Inflammatory macrophage treated with lipopolysaccharide for 1 hour (primary cell): ENCODE measurements at places on chromosomes 5 and 9.
A peak's percentile ranks its signal among the peaks of the same experiment; 100 is the strongest.

DNA sequence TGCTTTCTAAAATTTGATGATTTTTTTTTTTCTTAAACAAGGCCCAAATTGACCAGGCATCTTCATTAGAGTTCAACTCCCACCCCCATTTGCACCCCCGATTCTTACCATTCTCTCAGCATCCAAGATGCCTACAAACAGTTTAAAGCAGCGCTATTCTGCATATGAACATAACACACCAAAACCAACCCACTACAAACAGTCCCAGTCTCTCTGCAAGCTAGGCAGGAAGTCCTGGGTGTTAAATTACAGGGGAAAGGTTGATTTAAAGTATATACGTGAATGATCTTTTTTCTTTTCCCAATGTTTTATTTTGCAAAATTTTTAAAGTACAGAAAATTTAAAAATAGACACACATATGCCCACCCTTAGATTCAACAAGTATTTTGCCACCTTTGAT lies 127.0 kb downstream of the ADAMTS12 start:
- no peak for DNase-seq

- DNase-seq: no peak
These were observed 116.5 kb downstream of the MVB12B start for GRCh38 chr9:126443144-126443543.

GRCh38 chr9:35267710-35268109 lies 105.9 kb downstream of the UNC13B start:
- no peak for DNase-seq

DNA sequence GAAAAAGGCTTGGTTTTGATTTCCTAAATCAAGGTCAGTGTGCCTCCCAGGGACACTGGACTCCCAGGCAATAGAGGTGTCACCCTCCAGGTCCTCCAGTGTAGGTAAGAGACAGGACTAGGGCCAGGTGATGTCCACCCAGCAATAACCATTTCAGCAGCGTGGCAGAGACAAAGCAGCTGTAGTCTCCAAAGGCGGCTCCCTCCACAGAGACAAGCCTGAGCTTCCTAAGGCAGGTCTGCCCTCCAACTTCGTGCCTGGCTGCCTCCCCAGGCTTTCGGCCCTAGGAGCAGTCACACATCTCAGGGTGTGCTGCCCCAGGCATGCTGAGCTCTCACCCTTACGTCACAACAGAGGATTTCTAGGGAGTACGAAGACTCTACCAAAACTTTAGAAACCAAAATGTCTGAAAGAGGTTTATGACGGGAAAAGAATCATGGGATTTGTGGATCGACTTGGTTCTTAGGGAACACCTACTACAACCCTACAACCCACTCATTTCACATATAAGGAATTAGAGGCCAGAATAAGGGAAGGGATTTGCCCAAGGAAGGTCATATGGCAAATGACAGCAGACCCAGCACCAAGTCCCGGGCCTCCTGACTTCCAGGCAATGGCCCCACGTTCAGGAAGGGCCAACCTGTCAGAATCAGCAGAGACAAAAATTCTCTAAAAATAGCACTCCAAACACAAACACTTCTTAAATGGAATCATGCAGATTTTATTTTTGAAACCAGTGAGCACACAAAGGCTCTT lies 105.5 kb downstream of the KLHL3 start:
- no peak for DNase-seq

GRCh38 chr5:60993875-60994571 lies 49.0 kb downstream of the NDUFAF2 start:
- no peak for DNase-seq

- no peak for DNase-seq
These were observed 1.5 kb upstream of the C5orf24 start for GRCh38 chr5:134844252-134844651.

GRCh38 chr5:140575309-140575708 lies 10.7 kb downstream of the SLC35A4 start:
- DNase-seq: peak; percentile 89

GRCh38 chr9:93365427-93366118 lies 85.9 kb upstream of the FAM120A start:
- no peak for DNase-seq

- DNase-seq: no peak
These were observed 245.8 kb upstream of the PCSK5 start for GRCh38 chr9:75644649-75645048.

DNA sequence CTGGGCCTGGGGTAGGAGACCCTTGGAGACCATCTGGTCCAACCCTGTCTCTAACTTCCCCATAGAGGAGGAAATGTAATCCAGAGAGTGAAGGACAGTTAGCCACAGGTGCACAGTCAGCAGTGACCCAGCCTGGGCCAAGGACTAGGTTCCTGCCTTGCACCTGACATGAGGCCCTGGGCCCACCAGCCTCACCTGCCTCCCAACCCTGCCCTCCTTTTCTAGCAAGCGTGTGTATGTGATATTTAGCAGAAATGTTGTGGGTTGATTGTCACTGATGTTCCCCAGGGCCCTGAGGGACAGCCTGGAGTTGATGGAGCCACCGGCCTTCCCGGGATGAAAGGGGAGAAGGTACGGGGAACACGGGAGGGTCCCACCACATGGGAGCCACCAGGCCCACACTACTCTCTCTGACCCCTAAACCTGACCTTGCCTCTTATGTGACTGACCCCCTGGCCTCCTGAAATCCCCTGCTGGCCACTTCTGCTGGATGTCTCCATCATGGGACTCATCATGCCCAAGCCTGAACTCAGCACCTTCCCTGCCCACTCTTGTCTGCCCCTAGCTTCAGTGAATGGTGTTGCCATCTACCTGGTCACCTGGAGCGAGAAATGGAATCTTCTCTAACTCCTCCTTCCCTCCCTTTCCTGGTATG lies 79.2 kb upstream of the TGFBR1 start:
- no peak for DNase-seq

DNA sequence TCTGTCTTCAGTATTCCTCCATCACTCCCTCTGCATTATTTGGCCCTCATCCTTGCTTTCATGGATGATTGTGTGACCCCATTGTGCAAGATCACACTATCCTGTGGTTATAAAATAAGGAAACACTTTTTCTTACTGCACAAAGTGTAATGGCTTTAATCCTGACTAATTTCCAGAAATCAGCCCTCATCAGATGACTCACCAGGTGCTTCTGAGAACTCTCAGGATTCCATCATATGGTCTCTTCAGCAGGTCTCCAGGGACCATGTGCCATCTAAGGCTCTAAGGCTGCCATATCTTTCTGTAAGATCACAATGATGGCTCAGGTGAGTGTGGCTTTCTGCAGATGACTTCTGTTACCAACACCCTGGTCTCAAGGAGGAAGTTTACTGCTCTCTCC lies 27.3 kb upstream of the FER start:
- peak; percentile 33 for DNase-seq

GRCh38 chr5:40066616-40067015 lies 613.1 kb upstream of the PTGER4 start:
- DNase-seq: no peak

DNA sequence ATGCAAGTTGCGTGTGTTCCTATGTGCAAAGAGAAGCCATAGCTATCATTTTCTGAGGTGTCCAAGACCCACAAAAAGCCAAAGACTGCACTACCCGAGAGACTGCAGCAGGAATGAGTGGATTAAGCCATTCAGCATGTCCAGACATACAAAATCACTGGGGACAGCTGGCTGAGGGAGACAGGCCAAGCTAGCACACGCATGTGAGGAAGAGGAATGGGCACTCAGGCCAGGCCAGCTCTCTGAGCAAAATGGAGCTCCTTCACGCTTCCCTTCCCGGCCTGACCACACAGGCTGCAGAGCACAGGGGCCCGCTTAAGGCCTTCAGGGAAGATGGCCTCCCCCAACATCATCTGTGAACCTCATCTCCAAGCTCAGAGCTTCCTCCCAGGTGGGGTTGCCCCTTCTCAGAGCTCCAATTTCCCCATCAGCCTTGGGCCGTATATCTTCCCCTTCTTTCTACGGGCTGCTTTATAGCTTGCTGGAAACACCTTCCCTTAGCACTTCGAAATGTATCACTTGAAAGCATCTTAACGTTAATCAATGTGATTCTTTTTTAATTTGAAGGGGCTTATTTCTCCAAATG lies 8.4 kb downstream of the DCANP1 start:
- no peak for DNase-seq

GRCh38 chr9:23731353-23731752 lies 94.7 kb downstream of the ELAVL2 start:
- DNase-seq: no peak

- no peak for DNase-seq
These were observed 16.4 kb upstream of the UBTD2 start for GRCh38 chr5:172299916-172300439.

DNA sequence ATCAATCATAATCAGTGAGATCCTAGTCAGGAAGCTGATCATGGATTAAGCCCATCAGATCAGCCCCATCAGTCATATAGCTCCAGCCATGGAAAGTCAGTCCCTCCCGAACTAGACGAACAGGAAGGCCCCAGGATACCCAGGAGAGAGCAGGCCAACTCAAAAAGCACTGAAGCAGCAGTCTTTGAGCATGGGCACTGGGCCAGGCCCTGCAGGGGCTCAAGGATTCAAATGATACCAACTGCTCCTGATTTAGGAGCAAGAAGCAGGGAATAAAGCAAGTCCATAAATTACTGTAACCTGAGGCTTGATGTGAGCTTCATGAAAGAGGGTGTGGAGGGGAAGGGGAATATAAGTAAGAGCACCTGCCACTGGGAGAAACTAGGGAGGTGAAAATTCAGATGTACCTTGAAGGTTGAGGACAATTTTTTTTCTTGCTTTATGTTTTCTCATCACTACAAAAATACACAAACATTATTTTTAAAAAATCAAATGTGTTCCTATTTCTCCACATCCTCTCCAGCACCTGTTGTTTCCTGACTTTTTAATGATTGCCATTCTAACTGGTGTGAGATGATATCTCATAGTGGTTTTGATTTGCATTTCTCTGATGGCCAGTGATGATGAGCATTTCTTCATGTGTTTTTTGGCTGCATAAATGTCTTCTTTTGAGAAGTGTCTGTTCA lies 115.2 kb downstream of the SIL1 start:
- no peak for DNase-seq

- no peak for DNase-seq
These were observed 142.3 kb downstream of the ROR2 start for GRCh38 chr9:91807643-91808246.

DNA sequence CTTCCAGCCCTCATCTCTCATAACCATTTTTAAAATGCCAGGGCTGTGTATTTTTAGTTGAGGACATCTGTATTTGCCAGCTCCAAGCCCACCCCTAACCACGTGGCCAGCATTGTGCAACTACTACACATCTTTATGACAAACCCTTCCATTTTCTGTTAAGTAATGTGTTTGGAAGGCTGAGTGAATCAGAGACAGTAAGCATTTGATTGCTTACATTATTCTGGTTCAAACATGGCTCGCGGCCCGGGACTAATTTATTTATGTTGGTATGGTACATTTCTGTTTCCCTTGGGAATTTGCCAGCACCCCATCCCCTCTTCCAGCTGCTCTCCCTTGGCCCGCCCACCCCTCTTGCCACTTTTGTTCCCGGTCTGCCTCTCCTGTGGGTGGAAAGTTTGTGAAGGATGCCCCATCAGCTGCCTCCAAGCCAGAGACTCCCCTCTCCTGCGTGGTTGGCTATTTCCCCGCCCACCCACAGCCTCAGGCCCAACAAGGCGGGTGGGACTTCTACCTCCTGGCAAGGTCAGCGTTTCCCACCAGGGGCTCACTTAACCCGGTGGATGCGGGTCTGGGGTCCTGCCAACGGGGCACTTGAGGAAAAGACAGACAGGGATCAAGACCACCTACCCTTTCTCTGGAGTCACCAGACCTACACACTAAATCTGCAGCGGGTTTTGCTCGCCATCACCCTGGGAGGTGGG lies 162.2 kb downstream of the HSD17B3 start:
- peak; percentile 25 for DNase-seq

DNA sequence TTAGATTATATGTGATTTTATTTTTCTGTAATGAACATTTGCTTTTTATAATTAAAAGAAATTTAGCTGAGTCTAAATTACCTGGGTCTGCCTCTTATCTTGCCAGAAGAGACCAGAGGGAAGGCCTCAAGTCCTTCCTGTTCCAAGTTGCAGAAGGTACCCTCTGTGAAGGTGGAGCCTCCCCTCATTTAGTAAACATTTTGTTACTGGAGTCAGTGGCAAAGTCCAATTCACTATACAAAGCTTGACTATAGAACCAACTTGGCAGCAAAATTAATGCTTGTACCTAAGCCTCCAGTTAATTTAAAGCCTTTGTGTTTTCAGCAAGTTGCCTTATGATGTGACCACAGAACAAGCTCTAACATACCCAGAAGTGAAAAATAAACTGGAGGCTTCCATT lies 42.8 kb upstream of the F2R start:
- no peak for DNase-seq

DNA sequence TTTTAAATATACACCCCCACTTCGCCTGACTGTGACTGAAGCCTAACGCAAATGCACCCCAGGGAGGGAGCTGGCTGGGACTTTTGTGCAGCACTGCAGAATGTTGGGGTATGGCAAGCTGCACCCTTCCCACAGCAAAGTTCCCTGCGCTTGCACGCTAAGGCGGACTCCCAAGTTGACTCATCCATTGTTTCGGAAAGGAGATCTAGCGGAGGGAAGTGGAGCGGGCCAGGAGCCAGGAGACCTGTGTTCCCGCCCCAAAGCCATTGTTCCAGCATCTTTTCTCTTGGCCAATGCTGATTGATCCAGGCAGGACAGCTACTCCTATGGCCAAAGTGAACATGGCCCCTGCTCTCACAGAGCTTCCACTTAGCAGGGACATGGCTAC lies 202.9 kb downstream of the AOPEP start:
- no peak for DNase-seq

GRCh38 chr9:92480291-92480771 lies 2.0 kb downstream of the ASPN start:
- DNase-seq: no peak

DNA sequence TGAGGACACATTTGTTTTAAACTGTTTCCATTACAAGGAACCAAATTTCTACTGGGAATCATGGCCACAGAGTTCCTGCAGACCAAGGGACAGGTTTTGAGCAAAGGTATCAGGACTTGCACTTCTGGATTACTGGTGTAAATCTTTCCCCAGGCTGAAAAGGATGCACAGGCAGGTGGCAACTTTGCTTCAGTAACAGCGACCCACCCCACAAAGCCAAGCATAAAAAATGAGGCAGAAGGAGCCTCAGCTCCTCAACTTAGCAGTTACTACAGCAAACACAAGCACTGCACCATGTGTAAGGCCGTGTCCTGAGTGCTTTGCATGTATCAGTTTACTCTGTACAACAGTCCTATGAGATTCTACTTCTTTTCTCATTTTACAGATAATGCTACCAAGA lies 251.9 kb downstream of the EBF1 start:
- no peak for DNase-seq

GRCh38 chr5:112116371-112116770 lies 302.7 kb downstream of the EPB41L4A start:
- no peak for DNase-seq

GRCh38 chr5:125837866-125838265 lies 585.3 kb upstream of the GRAMD2B start:
- DNase-seq: no peak

DNA sequence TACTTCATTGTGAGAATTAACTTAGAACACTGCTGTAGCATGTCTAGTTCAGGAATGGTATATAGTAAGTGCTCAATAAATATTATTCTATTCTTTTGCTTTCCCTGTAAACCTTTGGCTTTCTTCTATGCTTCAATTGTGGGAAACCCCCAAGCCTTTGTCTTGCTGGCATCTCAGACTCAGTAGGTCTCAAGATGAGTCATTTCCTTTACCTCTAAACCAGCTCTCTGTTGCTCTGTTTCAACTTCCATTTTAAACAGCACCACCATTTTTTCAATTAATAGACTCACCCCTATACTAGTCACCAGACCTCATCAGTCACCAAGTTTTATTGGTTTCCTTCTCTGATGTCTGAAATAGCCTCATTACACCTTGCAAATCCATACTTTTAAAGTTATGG lies 43.5 kb downstream of the DMAC1 start:
- DNase-seq: no peak
